Smooth muscle cell of the brain vasculature (primary cell): ENCODE measurements at places on chromosomes 3 and 15.

DNA sequence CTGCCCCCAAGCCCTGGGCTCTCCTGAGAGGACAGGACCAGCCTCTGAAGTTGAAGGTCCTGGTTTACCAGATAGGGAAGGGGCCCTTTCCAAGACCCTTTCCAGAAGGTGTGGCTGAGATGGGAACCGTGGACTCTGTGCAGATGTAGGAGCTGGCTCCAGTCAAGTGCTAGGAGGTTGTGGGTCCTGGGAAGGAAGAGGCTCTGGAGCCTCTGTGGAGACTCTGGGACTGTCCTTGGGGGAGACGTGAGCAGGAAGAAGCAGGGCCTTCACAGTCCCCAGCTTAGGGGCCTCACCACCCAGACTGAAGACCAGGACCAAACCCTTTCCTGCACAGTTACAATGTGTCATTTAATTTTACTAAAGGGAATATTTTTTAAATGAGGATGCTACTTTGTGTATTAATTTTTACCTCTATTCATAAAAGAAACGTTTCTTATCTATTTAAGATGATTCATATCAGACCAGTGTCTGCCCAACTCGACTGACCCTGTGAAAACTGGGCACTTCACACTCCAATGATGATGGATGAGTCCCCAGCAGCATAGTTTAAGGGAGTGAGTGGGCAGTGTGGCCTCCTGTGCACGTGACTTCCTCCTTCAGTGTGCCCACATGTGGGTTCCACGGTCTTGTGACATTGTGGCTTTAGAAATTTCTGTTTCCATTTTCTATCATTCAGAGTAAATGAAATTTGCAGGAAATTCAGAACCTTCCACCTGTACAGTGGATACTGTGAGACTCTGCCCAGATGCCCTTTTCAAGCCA, 10.9 kb downstream of the CCR5AS start:
- DNase-seq, result no peak

DNA sequence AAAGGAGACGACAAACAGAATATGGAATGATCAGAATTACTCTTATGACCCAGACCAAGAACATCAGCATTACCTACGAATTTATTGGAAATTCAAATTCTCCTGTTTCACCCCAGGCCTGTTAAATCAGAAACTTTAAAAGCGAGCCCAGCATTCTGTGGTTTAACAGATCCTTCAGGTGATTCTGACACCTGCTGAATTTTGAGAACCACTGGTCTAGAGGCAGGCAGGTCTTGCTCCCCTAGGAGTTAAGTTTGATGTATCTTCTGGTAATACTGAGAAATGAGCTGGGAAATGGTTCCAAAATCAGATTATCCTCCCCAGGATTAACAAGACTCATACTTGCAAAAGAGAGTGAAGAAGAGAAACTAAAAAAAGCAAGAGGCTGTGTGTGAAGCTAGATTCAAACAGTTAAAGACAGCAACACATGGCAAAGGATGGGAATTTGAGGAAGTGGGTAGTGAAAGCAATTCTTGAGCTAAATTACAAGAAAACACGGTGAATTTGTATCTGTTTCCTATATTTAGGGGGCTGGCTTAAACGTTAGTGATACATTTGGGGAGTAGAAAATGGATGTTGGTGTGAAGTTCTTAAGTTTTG, 66.0 kb downstream of the FLNB start:
- DNase-seq, result no peak

DNA sequence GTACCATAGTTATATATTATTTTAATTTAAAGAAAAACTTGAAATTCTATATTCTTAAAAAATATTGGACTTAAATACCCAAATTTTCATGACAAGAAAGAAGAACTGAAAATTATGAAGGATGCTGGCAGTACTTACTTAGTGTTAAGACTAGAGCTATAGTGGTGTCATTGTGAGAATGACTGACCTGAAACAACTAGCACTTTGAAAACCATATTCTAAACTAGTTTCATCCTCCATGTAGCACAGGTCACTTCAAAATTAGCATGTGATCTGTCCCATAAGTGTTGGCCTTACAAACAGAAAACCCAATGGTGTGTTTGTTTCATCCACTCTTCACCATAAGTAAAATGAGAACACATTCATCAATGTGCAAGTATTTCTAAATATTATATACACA, 208.6 kb downstream of the ZIC4 start:
- no peak for DNase-seq

DNA sequence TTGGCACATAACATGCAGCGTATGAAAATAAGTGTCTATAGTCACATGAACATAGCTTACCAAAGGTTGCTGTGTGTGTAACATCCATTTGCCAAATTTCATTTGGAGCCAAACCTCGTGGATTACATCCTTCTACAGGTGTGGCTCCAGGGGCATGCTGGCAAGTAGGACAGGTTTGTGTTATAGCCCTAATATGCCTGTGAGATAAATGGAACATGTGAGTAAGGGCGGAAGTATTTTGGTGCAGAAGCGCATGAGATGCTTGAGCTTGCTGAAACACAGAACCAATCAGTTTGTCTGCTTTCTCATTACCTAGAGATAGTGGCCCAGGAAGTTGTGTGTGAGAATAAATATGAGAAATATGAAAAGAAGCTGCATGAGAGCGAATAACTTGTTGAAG, 21.8 kb upstream of the XCR1 start:
- DNase-seq, result no peak

GRCh38 chr15:83436513-83437158, 10.5 kb upstream of the SH3GL3 start:
- peak; percentile 10 for DNase-seq

GRCh38 chr3:56864090-56864489, 62.3 kb upstream of the ARHGEF3 start:
- no peak for DNase-seq

GRCh38 chr3:193590088-193590856, 2.7 kb upstream of the OPA1 start:
- no peak for DNase-seq

- DNase-seq, result no peak
These were observed 136.6 kb upstream of the PTX3 start for GRCh38 chr3:157300094-157300493.

DNA sequence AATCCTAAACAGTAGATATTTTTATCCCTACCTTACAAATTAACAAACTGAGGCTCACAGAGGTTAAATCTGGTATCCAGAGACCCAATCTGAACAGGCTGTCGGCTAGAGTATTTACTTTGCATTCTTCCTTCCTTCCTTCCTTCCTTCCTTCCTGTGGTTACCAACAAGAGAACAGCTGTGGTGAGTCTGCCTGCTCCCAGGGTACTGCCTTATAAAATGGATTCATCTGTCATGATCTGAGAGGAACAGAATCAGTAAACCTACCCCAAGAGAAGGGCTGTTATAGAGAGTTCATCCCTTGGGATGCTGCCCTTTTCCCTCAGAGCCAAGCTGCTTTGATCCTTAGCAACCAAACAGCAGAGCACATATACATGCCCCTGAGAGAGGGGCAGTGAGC, 3.6 kb downstream of the GADL1 start:
- DNase-seq, result no peak

- no peak for DNase-seq
These were observed 33.6 kb downstream of the GPR176 start for GRCh38 chr15:39886418-39886817.

DNA sequence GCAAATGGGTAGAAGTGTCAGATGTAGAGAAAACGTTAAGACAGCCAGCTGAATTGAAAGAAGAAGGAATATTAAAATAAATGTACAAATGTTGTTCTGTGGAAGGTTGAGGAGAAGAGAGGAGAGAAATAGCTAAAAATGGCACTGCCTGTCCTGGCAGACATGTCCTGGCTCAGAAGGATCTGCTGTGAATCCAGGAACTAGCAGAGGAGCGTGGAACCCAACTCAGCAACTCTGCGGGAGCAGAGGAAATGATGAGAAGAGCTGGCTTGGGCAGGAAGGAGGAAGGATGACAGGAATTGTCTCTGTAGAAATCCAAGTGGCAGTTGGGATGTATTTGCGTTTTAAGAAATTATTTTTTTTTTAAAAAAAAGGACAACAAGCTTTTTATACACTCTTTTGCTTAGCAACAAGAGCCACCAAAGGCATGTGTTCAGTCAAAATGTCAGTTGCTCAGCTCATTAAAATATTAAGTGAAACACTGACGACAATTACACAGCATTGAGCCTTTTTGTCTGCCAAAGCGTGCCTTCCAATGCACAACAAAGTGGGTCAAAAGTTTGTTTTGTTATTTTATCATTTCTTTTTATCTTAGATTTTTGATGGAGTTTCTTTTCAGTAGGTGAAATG, 16.1 kb downstream of the NANOGP8 start:
- no peak for DNase-seq

DNA sequence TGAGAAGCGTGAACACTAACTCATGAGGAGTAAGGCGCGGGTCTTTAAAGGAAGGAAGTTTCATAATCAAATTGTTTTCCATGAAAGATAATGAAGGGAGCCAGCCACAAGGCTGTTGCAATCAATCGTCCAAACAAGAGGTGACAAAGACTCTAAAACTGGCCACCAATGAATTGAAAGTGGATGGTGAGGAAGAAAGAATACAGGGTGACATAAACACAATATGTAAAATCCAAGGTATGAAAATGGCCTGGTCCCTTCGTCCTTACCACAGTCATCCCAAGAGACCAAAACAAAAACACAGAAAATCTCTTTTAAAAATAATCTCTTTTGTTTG, 12.0 kb downstream of the CD86 start:
- no peak for DNase-seq

DNA sequence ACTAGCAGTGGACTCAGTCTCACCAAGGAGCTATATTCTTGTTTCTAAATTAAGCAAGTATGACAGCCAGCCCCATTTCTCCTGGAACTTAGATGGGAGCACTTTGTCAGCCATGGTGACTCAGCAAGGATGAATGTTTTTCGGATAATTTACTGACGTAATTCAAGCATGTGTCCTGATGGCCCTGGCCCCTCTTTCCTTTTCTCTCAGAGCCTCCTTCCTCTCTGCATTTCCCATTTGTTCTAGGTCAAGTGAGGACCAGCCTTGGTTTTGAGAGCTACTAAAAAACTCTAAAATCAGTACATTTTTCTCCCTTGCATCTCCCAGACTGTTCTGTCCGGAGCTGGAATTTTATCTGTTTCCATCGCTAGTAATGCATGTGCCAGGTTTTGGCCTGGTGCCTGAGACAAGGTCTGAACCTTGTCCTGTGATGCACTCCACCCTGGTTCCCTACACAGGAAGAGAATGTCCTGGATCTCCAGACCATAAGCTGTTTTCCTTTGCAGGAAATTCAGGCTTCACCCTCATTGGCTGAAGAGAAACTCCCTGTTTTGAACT, 256.6 kb upstream of the ROPN1 start:
- DNase-seq, result no peak

GRCh38 chr3:53813876-53814275, 32.3 kb downstream of the CHDH start:
- DNase-seq, result no peak

- DNase-seq, result no peak
These were observed 60.0 kb upstream of the FEZF2 start for GRCh38 chr3:62433396-62433795.

DNA sequence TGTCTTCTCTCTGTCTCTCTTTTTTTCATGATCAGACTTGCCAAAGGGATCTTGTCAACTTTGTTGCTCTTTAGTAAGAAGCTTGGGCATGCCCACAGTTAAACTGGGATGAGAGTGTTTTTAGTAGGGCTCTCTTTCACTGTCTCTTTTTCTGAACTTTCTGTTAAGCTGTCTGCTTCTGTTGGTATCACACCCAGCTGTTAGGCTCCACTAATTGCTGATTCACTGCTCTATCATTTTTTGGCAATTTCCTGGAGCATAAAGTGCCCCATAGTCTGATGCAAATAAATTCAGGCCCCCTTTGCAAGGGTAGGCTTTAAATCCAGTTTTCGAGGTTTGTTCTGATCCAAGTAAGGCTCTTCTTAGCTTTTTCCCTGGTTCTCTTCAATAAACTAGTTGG, 360.4 kb upstream of the ADAMTS9 start:
- no peak for DNase-seq

- DNase-seq, result peak; percentile 12
These were observed 17.5 kb upstream of the GASK1A start for GRCh38 chr3:42961633-42962032.

- DNase-seq, result no peak
These were observed 51.1 kb downstream of the SERP1 start for GRCh38 chr3:150495149-150495548.

DNA sequence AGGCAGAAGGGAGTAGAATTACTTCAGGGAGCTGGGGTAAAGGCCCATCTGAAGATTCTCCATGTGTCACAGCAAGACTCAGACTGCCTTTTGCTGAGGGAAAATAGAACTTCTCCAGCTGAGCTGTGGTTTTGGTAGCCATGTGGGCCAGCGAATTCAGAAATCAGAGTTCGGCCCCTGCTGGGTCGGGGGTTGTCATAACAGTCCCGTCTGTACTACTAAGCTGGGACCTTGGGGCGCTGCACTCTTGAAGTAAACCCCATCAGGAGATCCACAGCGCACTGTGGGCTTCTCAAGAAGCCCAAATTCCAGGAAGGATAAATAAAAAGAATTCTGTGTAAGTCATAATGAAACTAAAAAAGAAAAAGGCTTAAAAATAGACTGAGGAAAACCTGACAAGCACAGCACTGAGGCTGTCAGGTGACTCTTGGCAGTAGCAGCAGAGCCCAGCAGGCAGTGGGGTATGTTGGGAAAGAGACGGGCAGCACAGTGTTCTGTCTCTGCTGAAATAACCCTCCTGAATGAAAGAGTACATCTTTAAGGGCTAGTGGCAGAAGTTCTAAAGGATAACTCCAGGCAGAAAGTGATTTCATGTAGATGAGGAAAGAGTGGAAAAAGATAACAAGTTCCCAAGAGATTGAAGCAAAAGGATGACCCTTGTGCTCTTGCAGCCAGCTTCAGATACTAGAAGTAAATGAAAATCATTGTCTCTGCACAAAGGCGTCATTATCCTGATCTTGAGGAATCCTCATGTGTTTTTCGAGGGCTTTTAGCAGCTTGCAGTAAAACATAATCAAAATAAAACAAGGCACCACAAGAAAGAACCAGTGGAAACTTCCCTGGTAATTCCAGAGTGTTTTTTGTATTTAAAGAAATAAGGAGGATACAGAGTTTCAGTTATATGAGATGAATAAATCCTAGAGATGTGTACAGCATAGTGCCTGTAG, 74.5 kb downstream of the RAB7A start:
- peak; percentile 89 for DNase-seq

DNA sequence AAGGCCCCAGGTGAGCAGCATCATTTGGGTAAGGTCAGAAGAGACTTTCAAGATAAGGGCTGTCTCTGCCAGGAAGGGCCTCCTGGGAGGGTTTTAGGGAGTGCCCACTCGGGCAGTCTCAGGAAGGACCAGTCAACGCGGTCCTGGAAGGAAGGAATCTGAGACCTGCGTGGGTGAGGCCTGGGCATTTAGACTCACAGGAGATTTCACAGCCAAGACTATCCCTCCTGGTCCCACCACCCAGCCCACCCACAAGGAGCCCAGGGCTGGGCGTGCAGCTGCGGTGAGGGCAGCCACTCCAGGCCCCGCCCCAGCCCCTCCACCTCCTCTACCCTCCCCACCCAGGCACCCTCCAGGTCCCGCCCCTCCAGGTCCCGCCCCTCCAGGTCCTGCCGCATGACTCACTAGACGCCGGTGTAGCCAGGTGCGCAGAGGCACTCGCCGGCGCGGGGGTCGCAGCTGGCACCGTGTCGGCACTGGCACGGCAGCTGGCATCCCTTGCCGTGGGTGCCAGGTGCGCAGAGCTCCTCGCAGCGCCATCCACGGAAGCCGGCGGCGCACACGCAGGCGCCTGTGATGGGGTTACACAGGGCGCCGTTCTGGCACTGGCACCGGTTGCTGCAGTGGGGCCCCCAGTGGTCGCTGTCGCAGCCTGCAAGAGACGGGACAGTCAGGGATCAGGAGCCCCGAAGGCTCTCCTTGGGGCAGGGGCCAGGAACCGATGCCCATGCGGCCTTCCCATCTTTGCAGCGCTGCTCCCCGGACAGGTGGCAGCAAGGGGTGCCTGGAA, 112.7 kb downstream of the RAB11A start:
- DNase-seq, result no peak
